ENCODE measurements at places on chromosomes 7 and 10.
A peak's percentile ranks its signal among the peaks of the same experiment; 100 is the strongest.

DNA sequence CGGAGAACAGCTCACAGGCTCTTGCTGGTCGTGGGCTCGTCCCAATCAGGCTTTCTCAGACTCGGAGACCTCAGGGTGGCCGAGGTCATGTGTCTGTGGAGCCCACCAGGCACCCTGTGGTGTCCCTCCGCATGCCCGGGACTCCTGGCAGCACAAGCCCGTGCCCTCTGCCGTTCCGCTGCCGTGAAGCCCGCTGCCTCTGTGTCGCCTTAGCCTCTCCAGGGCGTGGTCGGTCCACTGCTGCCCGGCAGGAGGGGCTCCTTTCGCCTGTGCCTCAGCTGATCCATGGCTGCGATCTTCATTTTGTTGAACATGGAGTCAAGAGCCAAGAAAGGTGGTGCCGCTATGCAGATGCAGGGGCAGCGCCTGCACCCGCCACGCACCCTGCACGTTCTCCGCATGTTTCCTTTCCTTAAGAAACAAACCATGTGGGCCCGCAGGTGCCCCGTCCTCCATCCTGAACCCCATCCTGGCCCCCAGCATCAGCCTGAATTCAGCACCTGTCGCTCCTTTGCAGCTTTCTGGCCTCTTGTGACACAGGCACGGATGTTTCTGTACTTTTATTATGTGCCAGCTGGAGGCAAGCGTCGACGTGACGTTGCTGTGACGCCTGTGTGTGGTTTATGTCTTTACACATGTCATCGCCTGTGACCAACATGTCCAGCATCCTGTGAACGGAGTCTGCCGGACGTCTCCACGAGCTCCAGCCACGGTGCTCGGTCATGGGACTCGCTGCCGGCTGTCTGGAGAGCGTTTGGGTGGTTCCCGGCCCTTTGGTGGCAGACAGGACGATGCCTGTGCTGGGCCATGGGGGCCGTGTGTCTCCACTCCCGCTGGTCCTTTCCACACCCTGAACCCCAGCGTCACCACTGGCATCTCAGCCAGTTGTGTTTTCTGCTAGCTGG is 69.9 kb downstream of the NKX6-2 start:
- no peak for DNase-seq

GRCh38 chr10:62760401-62760800 is 44.1 kb upstream of the ADO start:
- no peak for DNase-seq

DNA sequence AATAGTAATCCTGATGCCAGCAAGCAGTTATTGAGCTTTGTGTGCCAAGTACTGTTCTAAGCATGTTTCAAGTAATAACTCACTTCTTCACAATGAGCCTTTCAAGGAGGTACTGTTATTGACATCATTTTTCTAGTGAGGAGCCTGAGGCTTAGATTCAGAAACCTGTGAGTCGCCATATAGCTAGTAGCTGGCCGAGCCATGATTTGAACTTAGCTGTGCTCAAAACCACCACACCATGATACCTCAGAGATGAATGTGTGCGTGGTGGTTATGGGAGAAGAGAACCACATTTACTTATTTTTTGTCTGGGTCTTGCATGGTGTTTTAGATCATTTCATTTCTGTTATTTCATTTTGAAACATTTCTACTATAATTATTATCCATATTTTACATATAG is 578.9 kb downstream of the AUTS2 start:
- DNase-seq: no peak

DNA sequence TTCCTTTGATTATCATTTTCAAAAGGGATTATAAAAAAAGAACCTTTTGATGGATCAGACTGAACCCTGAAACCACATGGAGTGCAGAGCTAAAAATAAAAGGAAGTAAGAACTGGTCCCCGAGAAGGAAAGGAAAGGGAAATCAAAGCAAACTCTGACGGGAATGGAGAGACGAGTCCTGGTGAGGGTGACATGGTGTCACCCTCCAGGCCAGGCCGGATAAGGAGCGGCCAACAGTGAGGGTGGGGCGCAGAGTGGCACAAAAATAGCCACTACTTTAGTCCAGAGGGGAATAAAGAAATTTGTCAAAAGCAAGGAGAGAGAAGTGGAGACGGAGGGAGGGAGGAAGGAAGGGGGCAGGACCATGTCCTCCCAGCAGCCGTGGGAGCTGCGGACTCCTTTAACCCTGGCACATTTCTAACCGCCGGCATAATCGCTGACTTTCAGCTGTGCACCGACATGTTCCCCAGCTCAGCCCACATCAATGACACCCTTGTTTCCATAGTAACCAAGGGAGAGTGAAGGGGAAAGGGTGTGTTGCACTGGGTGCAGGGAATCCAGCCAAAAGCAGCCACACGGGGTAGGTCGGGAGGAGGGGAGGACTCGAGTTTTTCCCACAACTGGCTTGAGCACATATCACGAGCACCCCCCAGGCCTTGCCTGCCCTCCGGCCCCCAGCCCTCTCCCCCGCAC is 29.7 kb downstream of the TRIM8 start:
- DNase-seq: peak; percentile 2

GRCh38 chr7:44678471-44679179 is 70.0 kb upstream of the ZMIZ2 start:
- DNase-seq: peak; percentile 30

- no peak for DNase-seq
Observed at GRCh38 chr7:5005066-5005465, 40.6 kb upstream of the RBAK start.

DNA sequence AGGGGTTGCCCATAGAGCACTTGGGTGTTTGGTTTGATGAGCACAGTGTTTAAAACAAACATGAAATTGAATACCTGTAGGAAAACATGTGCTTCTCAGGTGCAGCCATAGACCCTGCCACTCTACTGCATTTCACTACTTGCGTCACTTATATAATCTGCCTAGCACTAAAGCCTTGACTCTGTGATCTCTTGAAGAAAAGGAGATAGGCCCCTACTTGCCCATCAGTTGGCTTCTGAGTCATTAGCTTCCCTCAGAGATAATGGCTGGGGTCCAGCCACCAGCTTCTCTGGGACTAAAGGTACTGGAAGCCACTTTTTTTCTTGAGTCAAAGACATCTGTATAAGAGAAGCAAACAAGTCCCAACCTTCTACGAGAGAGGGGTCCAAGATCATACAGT is 45.9 kb upstream of the BTRC start:
- no peak for DNase-seq

- no peak for DNase-seq
Observed at GRCh38 chr10:132193907-132194552, 7.3 kb downstream of the DPYSL4 start.

DNA sequence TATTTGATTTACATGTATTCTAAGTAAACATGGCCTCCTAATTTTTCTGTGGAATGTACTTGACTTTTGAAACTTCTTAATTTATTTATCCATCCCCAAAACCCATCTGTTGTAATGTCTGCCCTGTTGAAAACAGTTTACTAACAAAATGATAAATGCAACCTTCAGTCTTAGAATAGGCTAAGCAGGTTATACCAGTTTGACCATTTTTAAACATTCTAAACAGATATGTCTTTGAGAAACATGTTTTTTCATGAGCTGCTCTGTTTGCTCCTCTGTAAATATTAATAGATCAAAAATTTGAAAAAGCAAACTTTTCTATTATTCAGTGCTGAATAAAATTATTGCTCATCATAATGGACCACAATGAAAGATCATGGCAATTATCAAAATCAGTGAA is 33.4 kb upstream of the NRBF2 start:
- DNase-seq: no peak

- DNase-seq: no peak
Observed at GRCh38 chr7:118224521-118224920, at the start of gene ANKRD7. TSS of gene ANKRD7 (plus strand) at chr7:118224704. CDS start at chr7:118224831, 127 bp downstream.

- no peak for DNase-seq
Observed at GRCh38 chr10:66844176-66844942, 81.5 kb upstream of the LRRTM3 start.

- peak; percentile 96 for DNase-seq
Observed at GRCh38 chr7:139718859-139719258, 58.9 kb downstream of the HIPK2 start.

- DNase-seq: peak; percentile 41
Observed at GRCh38 chr10:80382989-80383388, 25.4 kb upstream of the PRXL2A start.

DNA sequence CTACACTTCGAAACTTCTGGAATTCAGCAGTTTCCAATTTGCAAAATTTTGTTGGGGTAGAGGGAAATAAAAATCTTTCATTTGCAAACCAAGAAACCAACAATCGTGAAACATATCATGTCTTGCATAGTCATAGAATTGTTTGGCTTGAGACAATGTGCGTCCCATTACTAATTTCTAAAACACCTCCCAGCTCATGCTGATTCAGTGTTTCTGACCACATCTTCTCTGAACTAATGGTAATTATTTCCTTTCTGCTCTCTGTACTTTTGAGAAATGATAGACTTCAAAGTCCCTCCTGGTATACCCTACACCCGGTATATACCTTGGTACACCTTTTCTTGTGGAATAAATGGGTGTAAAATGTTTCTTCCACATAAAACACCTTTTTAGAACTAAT is 41.8 kb upstream of the TSPAN13 start:
- no peak for DNase-seq

DNA sequence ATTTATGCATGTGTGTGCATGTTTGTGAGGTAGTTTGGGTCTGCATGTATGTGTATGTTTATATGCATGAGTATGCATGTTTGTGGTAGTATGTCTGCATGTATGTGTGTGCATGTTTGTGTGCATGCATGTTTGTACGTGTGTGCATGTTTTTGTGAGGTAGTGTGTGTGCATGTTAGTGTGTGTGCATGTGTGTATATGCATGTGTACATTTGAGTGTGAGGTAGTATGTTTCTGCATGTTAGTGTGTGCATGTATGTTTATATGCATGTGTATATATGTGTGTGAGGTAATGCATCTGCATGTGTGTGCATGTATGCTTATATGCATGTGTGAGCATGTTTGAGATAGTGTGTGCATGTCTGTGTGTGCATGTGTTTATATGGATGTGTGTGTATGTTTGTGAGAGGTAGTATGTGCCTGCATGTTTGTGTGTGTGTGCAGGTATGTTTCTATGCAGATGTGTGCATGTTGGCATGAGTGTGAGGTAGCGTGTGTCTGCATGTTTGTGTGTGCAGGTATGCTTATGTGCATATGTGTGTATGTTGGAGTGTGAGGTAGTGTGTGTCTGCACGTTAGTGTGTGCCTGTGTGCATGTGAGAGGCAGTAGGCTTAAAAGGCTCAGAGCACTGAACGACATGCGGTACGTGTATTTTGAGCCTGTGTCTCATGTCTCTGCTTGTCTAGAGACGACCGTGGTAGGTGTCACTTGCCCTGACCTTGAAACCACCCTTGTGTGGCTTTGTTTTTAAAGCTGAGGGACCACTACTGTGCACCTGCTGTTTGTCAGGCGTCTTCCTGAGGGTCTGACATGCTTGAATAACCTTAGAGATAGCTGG is 43.7 kb downstream of the PFKP start:
- DNase-seq: no peak

- no peak for DNase-seq
Observed at GRCh38 chr10:103835096-103836050, 20.0 kb downstream of the SH3PXD2A start.

GRCh38 chr10:123202506-123202905 is 48.3 kb downstream of the BUB3 start:
- DNase-seq: no peak

- no peak for DNase-seq
Observed at GRCh38 chr7:69537691-69538090, 60.6 kb upstream of the AUTS2 start.

- peak; percentile 18 for DNase-seq
Observed at GRCh38 chr7:91941450-91941849, 788 bp downstream of the AKAP9 start.

DNA sequence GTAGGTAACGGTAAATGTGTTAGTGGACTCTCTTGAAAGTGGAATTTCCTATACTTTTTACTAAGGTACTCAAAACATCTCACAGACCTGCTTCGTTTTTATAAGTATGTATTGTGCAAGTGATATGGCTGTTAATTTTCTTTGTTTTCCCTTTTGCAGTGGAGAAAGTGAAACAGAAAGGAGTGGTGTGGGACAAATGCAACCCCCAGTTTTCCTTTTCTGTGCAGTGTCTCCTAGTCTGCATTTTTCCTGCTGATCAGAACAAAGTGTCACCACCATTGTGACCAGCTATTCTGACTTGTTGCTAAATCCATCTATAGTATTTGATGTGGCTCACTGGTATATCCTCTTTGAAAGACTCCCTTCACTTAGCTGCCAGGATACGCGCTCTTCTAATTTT is 410.0 kb downstream of the EXOC4 start:
- DNase-seq: no peak

DNA sequence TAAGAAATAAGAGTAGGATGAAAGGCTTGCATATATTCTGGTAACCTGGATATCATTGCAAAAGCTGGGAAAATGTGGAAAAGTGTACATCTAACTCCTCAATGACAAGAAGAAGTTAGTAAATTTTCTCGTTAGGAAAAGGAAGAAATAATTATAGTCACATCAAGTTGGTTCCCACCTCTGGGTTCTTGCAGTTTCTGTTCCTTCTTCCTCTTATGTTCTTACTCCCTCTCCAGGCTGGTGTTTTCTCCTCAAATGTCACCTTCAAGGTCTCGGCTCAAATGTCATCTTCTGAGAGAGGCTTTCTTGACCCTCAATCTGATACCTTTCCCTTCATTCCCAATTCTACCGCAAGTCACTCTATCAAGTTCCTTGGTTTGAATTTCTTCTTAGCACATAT is 64.4 kb downstream of the ENTPD1 start:
- DNase-seq: no peak

GRCh38 chr10:83553366-83553765 is 585.9 kb upstream of the GHITM start:
- DNase-seq: no peak

GRCh38 chr10:43160046-43160920 is 22.0 kb downstream of the CSGALNACT2 start:
- peak; percentile 63 for DNase-seq

DNA sequence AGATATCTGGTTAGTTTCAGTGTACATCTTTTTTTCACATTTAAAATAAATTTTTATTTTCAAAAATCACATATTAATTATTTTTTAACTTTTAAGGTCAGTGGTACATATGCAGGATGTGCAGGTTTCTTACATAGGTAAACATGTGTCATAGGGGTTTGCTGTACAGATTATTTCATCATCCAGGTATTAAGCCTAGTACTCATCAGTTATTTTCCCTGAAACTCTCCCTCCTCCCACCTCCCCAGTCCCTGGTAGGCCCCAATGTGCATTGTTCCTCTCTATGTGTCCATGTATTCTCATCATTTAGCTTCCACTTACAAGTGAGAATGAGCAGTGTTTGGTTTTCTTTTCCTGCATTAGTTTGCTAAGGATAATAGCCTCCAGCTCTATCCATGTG is 323.0 kb downstream of the C7orf25 start:
- no peak for DNase-seq
